ENCODE measurements at places on chromosomes 4 and X. TPM values are rescaled to one million over a fixed set of nuclear protein-coding genes. Genes with fewer than 3 reads are reported as not detected.

Gene CLDN22
- not detected for total RNA-seq

Gene BMP3
- total RNA-seq, result 33.5 TPM

Gene UGT2B11
- total RNA-seq, result not detected

- H3K36me3 ChIP-seq, result no peaks in the 10 kb centered on the region
- no peak overlapping the region for H3K27ac ChIP-seq
- no peak for DNase-seq
- no peaks in the 10 kb centered on the region for H3K27me3 ChIP-seq
- no peak overlapping the region for H3K4me3 ChIP-seq
These were observed 75.6 kb downstream of the CPE start for GRCh38 chr4:165454426-165454825.

- H3K27ac ChIP-seq, result no peak overlapping the region
- H3K27me3 ChIP-seq, result no peaks in the 10 kb centered on the region
- no peaks in the 10 kb centered on the region for H3K36me3 ChIP-seq
- H3K4me1 ChIP-seq, result no peaks in the 10 kb centered on the region
These were observed 163.0 kb upstream of the NAP1L5 start for GRCh38 chr4:88860586-88860985.

DNA sequence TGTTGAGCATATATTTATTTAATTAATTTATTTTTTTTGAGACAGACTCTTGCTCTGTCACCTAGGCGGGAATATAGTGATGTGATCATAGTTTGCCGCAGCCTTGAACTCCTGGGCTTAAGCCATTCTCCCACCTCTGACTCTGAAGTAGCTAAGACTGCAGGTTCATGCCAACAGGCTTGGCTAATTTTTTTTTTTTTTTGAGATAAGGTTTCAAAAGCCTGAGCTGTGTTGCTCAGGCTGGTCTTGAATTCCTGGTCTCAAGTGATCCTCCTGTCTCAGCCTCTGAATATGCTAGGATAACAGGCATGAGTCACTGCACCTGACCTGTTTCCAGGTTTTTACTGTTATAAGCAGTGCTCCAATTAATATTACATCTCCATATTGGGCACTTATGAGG is 4.8 kb downstream of the ADD1 start:
- H3K4me3 ChIP-seq, result no peak overlapping the region
- H3K4me1 ChIP-seq, result peaks cover 71% of the 10 kb centered on the region
- DNase-seq, result no peak
- H3K27me3 ChIP-seq, result no peaks in the 10 kb centered on the region
- peak overlapping the region; percentile 56 for H3K27ac ChIP-seq
